Fibroblast of skin of right biceps (primary cell): ENCODE measurements at places on chromosomes 13 and 19.
A peak's percentile ranks its signal among the peaks of the same experiment; 100 is the strongest.

GRCh38 chr19:43555185-43555770 lies 20.0 kb downstream of the XRCC1 start:
- peak; percentile 59 for DNase-seq

DNA sequence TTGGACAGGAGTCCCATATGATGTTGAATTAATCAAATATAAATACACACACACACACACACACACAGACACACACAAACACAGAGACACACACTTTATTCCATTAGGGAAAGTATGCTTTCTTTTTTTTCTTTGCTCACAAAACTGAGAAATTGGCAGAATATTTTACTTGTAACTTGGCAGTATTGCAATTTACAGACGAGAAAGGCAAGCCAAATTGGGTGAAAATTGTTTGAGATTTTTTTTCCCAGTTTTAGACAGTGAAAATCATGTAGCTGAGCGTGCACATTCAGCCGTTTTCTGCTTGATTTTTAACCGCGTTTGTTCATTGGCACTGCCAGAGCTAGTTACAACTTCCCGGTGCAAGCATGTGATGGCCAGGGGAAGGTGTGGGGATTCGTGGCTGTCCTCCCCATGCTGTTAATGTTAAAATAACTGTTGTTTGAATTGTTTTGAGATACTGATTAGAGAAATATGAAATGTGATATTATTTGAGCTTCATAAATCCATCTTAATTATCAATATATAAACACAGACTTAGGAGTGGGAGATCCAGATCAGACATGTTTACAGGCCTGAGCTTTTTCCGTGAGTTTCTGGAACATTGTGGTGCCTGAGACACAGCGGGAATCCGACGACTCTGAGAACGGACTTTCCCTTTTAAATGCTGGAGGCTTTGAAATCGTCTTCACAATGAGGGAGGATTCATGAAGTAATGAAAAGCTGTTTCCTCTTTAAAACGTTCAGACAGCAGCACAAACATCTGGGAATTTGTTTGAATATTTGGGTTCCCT lies 125.5 kb downstream of the KCNRG start:
- DNase-seq, result no peak

- no peak for DNase-seq
Measured at GRCh38 chr19:19741184-19741583, 8.3 kb upstream of the ZNF14 start.

GRCh38 chr13:39038569-39039030 lies 344 bp downstream of the NHLRC3 start:
- peak; percentile 26 for DNase-seq

GRCh38 chr19:2097203-2097885 lies 629 bp downstream of the IZUMO4 start:
- DNase-seq, result no peak

- no peak for DNase-seq
Measured at GRCh38 chr13:110201114-110201513, 105.8 kb downstream of the COL4A1 start.

DNA sequence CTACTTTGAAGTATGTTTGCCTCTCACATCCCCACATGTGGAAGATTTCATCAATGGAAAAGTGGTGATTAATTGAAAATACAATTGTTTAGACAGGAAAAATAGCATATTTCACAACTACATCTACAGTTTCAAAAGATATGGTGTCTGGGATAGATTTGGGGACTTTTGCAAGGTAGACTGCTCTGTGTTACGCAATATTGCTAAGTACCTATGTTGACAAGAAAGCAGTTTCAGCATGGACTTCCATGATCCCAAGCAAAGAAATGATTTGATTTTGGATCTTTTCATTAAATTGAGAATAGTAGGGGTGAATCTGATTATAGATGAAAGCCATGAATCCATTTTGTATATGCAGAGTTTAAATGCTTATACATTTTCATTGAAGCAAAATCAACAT lies 10.5 kb downstream of the ZNF160 start:
- DNase-seq, result no peak

GRCh38 chr19:50242581-50242980 lies 39.2 kb downstream of the MYH14 start:
- no peak for DNase-seq

DNA sequence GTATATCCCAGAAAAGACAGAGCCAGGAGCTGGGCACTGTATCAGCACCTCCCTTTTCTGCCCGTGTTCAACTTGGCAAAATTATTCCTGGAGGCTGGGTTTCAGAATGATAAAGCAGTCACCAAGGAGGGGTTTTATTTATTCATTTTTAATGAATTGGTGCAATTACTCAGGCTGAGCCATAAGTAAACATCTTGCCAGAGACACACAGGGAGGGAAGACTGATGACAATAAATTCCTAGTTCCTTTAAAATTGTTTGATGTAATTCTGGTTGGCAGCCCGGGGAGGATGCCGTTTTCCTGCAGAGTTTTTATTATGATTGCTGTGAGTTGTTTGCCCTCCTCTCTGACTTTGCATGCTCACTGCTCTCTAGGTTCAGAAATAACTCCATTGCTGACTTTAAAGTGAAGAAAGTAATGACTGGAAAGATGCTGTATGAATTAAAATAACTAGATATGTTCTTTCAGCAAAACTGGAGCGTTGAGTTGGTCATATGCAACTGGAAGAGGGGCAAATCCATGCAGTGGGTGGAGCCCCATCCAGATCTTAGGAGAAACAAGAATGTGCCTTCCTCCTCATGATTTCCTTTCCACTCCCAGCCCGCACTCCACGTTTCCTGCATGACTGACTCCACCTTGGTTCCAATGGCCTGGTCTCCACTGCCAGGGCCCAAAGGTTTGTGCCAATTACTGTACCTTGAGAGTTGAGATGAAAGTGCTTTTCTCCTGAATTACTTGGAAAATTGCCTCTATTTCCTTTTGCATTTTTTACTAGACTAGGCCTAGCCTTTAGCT lies 182.1 kb downstream of the RFC3 start:
- DNase-seq, result no peak

DNA sequence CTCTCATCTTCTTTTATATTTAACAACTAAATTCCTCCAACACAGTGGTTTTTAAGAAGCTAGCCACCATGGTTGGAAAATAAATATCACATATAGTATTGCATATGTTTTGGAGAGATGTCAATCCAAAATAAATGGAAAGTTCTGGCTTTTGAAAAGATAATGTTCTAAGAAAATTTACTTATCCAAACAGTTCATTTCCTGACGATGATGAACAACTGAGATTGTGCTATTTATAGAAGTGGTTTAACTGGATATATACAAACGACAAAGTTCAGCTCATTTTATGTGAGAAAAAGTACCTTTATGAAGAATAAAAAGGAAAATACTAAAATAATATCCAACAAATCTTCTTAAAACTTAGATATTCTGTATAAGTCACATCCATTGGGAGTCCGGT lies 174.7 kb downstream of the MZT1 start:
- DNase-seq, result no peak

- no peak for DNase-seq
Measured at GRCh38 chr13:21973437-21974125, 302.7 kb downstream of the FGF9 start.

DNA sequence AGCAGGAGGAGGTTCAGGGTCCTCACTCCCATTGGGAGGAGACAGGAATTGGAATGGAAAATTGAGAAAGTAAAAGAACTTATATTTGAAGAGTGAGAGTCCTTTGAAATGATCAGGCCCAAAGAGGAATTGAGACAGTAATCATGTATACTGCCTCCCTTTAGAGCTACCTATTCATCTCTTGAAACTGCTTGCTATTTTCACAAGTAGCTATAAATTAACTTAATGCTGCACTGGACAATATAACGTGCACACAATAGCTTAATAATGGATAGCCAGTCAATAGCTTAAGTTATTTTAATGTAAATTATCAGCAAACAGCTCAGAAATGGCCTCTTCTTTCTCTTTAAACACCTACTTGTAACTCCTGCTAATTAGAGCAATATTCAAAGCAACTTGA lies 46.6 kb upstream of the MYCBP2 start:
- DNase-seq, result no peak

GRCh38 chr13:50425772-50426171 lies 410.5 kb downstream of the KCNRG start:
- no peak for DNase-seq

DNA sequence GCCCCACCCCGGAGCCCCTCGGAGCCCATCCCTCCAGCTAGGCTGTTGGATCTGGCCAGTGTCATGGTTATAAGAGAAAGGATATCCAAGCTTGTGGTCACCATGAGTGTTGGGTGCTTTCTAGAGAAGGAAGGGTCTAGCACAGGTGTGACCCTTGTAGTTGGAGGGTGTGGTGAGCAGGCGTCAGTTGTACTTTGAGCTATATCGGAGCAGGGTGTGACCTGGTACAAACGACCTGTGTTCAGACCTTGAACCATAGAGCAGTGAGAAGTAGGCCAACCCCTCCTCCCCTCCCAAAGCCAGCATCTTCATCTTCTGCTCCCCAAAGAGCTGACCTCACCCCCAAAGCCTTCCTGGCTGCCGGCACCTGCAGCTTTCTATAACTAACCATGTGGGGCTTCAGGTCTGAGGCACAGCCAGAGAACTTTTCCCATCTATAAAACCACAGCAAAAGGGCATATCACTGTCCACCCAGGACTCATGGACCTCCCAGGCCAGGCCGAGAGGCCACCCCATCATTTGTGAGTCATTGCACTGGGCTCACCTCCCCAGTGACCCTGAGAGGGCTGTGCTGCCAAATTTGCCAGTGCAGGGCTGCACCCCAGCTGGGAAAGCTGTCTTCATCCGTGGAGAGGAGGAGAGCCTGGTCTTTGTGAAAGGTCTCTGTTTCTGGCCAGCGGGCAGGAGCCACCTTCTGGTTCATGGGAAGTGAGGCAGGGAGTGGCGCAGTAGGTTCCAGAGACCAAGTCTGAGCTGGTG lies 14.2 kb downstream of the RAB8A start:
- no peak for DNase-seq

GRCh38 chr19:10230861-10231611 lies at the start of gene S1PR2:
Gene S1PR2, minus strand, starts transcription at chr19:10231331. Its CDS starts 6,426 bp downstream, at chr19:10224905.
- DNase-seq, result peak; percentile 81

GRCh38 chr13:48370815-48371214 lies 42.1 kb downstream of the LPAR6 start:
- no peak for DNase-seq
